ENCODE measurements at places on chromosomes 16 and 17.

DNA sequence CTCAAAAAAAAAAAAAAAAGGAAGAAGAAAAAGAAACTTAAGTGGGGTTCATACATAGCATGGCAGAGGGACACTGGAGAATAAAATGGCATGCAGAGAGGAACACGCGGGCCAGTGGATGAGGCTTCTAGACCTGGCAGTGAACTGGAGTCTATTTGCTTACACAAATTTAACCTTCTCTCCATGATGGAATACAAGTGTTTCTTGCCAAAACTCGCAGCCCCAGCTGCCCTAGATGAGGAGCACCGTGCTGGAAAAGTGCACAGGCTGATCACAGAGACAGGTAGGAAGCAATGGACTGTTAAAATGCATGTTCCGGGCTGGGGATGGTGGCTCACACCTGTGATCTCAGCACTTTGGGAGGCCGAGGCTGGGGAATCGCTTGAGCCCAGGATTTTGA is 9.3 kb downstream of the SSTR2 start:
- DNase-seq: no peak

DNA sequence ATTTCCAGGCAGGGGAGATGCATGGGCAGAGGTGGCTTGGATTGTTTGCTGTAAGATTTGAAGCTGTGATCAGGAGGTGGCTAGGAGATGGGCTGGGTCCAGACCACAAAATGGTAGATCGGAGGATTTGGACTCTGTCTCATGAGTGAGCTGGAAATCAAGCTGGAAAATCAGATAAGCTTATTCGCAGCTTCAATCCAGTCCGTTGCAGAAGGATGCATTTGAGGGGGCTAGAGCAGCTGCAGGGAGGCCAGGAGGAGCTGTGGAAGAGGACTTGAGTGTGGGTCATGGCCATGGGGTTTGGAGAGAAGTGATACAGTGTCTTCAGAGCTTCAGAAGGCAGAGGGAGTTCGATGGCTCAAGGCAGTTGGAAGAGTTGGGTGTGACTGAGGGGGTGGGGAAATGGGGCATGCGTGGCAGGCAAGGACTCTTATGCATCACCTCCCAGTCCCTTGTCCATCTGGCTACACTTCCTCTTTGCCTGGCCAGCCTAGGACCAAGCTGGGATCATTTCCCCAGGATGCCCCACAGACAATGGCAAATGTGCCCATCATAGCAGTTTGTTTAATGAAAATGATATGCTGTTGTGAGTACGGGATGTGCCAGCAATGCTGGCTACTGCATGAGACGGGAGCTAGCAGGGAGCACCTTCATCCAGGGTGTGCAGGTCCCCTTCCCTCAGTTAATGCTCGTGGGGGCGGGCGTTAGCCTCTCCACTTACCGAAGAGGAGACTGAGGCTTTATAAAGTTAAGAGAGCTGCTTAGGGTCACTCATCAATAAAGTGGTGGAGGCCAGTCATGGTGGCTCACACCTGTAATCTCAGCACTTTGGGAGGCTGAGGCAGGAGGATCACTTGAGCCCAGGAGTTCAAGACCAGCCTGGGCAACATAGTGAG is 20.6 kb downstream of the QPRT start:
- DNase-seq: no peak

- no peak for DNase-seq
Measured at GRCh38 chr16:67040166-67040565, 11.2 kb downstream of the CBFB start.

DNA sequence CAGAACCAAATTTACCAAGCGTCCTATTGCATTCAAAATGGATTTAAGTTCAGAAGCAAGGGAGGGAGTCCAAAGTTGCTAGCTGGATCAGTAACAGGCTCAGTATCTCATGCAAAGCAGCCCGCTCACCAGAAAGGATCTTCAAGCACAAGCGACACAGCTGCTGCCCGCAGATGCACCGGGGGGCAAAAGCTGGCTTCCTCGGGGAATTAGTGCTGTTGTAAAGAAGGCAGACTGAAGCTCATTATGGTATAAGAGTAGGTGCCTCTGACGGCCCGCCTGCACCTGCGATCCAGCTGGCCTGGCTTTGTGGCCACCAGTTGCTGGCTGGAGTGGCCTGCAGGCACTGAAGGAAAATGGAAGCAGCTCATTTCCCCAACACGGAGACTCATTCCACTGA is 128.4 kb upstream of the RCVRN start:
- peak; percentile 64 for DNase-seq

DNA sequence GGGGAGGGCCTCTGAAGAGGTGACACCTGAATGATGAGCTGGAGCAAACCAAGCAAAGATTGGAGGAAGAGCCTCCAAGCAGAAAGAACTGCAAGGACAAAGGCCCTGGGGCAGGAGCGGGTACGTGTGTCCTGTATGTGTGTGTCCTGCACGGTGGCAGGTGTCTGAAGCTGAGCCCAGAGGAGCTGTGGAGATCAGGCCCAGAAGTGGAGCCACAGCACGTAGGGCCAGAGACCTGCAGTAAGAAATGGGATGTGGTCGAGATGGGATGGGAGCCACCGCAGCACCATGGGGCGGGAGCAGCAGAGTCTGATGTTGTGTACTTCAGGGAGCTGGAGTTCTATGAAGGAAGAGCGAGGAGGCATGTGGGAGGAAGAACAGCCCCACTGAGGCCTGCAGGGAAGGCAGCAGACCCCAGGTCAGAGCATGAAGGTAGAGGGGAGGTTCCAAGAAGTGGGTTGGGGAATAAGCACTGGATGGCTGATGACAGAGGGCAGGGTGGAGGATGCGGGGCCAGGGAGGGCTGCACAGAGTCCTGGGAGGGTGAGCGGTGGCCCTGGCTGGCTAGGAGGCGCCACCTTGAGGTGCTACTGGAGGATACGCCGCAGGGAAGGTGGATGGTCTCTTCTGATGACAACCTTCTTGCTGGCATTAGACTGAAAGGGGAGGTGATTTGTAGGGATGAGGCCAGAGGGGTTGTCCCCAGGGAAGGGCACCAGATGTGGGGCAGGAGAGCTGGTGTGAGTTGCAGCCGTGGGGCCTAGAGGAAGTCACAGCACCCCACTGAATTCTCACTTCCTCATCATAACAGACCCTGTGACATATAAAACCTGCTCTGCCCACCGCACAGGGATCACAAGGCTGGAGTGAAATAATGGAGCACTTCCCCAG is 10.6 kb upstream of the CETP start:
- DNase-seq: peak; percentile 59

- DNase-seq: no peak
Measured at GRCh38 chr17:70067134-70067533, 7.9 kb upstream of the KCNJ16 start.

- no peak for DNase-seq
Measured at GRCh38 chr16:89565256-89565505, 4.7 kb downstream of the RPL13 start.

DNA sequence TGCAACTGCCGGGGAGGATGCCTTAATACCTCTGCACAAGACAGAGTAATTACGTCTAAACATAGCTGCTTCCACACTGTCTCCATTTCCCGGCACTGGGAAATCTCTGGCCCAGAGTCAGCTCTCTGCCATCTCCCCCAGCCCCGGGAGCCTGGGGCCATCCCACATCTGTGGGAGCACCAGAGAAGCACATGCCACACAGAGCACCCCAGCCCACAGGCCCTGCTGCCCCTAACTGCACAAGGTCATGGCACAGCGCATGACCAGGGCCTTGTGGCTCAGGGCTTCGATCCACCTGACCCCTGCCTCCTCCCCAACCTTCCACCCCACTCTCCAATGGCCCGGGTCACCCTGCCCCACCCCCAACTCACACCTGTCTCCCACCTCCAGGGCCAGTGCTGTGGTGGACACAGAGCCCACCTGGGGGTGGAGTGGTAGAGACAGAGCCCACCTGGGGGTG is 36.6 kb upstream of the RBFOX3 start:
- DNase-seq: no peak

- no peak for DNase-seq
Measured at GRCh38 chr17:80313160-80313829, 52.6 kb downstream of the RNF213 start.

DNA sequence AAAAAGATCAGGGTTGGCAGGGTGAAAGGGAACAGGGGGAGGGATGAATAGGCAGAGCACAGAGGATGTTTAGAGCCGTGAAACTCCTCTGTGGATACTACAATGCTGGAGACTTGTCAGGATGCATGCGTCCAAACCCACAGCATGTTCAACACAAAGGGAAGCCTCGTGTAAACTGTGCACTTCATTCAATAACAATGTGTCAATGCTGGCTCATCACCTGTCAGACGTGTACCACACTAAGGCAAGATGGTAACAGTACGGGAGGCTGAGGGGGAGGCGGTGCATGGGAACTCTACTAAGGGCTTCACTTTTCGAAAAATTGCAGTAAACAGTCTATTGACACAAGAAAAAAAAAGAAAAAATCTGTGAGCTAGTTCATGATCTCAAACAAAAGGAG is 63.7 kb downstream of the C16orf95 start:
- no peak for DNase-seq

DNA sequence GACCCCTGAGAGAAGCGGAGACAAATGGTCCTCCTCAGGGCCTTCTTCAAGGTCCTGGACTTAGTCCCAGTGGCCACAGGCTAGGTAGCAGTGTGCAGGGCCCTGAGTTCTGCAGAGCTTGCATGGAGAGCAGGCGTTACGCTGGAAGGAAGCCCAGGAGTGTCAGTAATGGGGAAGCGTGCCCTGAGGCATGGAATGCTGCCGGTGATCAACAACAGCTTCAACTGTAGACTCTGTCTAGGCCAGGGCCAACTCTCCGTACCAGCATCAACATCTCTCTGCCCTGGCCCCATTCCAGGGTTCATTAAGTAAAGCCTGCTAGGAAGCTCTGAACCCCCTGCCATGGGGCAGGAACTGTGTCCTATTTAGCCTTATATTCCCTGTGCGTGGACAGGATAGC is 568 bp upstream of the TNK1 start:
- DNase-seq: no peak

DNA sequence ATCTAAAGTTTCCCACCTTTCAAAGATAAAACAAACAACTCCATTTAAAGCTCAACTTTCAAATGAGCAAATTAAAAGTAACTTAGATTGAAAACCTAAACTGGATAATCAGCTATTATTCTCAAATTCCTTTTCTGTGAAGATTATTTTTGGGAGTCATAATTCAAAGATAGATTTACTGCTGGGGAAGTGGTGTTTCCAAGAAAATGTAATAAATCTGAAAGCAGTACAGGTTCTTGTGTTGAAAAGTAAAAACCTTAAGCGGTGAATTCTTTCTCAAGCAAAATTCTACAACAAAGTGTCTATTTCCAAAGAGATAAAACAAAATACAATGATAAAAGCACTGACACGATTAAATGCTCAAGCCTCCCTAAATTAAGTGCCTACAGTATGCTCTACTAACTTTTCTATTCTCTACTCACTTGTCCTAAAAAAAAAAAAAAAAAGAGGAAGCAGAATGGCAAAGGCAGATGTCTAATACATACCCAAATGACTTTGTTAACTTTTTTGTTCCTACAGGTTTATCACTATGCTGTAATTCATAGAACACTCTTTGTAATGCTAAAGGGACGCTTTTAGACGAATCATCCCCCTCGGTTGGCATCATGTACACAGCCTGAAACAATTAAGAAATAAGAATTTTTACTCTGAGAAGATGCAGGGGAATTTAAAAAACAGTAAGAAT is 34.5 kb downstream of the LITAFD start:
- DNase-seq: no peak

- DNase-seq: peak; percentile 27
Measured at GRCh38 chr17:76843703-76844484, 24.3 kb upstream of the MGAT5B start.

GRCh38 chr17:44350733-44351226 is 5.7 kb downstream of the GRN start:
- DNase-seq: peak; percentile 64

DNA sequence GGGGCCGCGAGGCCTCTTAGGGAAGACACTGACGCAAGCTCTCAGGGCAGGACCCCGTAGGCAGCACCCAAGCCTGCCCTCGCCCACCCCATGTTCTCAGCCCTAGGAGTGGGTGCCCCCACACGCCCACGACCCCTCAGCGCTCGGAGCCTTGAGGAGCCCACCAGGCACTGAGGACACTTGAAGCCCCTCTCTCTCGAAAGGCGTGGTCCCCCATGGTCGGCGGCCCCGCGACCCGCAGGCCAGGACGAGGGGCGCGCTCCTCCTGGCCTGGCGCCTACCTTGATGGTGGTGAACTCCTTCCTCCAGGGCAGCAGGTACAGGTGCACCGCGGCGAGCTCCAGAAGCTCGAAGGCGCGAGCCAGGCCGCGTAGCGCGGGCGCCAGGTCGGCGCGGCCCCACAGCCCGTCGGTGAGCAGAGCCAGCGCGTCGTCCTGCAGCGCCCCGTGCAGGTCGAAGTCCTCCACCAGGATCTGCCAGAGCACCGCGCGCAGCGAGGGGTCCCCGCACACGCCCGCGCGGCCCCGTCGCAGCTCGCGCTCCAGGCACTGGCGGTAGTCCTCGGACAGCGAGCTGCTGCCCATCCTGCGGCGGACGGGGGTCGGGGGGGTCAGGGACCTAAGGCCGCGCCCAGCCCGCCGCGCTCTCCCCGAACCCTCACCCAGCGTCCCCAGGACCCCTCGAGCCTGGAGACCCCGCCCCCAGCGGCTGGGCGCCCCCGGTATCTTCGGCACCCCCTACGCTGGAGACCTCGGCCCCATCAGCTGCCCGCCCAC is 668 bp downstream of the SPATA2L start:
- DNase-seq: peak; percentile 76

- no peak for DNase-seq
Measured at GRCh38 chr16:89071686-89072547, 21.7 kb upstream of the ACSF3 start.

GRCh38 chr16:11869353-11870228 is 18.2 kb upstream of the RSL1D1 start:
- DNase-seq: no peak

- DNase-seq: no peak
Measured at GRCh38 chr16:56316545-56316944, 108.8 kb downstream of the AMFR start.

- DNase-seq: no peak
Measured at GRCh38 chr17:29958947-29959657, 17.7 kb downstream of the EFCAB5 start.

DNA sequence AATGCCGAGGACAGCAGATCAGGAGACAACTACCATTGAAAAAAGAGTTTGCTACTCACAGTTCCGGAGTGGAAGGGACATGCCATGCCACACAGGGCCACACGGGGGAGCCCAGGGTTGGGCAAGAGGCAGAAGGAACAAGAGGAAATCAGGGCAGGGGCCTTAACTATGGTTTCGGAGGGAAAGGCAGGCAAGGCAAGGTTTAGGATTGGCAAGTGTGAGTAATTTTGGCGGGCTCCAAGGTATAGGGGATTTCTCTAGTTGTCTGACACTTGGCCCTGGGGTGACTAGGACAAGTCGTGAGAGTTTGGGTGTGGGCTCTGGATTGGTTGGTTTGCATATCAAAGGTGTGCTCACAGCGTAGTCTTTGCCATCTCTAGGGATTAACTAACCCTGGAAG is 27.0 kb upstream of the NTN1 start:
- DNase-seq: peak; percentile 70

- DNase-seq: no peak
Measured at GRCh38 chr16:9497750-9498149, 406.3 kb downstream of the HAPSTR1 start.

GRCh38 chr16:80034469-80034826 is 433.9 kb upstream of the MAF start:
- no peak for DNase-seq

- no peak for DNase-seq
Measured at GRCh38 chr16:28923231-28923587, 1.8 kb downstream of the RABEP2 start.
